Suppressor macrophage (primary cell): ENCODE measurements at places on chromosomes 1 and 21.

DNA sequence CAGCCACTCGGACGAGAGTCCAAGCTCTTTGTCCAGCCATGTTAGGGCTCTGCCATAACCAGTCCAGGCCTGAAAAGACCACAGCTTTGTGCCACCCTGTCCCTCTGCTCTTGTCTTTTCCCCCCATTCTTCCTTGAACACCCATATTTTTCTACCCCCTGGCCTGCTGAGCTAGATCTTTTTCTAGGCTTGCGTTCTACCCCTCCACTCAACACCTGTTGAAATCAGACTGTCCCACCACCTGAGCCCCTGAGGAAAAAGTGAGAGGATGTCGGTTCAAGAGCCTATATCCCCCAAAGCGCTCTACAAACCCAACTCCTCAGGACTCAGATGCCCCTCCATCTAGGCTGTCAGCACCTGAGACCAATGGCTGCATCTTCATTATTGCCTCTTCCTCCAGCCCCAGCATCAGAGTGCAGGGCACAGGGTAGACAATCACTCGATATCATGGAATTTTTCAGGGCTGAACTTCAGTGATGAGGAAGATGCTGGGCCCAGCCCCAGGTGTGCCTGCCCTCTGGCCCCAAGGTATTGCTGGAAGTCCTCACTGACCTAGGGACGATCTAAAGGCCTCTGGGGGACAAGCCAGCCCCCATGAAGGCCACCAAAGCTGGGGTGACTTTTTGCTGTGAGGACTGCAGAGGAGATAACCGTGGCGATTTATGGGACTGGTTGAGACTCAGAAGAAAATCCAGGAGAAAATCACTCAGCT, 75.3 kb downstream of the CD247 start:
- DNase-seq = no peak

- no peak for DNase-seq
Measured at GRCh38 chr21:38467911-38468310, 30.4 kb downstream of the ERG start.

DNA sequence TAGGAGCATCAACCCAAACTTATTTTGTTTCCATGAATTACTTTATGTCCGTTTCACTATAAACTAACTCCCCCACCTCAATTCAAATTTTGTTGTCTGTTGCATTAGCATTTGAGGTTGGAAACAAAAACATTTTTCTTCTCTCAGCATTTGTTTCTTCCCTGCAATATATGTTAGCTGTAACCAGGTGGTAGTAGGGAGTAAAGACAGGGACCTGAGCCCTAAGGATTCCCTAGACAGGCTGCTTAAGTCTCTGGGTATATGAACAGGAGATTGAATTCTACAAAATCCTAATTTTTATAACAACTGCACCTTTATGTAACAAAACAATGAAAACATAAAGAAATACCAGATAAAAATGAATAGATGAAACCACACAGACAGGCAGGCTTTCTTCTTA, 242.6 kb downstream of the PAPPA2 start:
- no peak for DNase-seq

DNA sequence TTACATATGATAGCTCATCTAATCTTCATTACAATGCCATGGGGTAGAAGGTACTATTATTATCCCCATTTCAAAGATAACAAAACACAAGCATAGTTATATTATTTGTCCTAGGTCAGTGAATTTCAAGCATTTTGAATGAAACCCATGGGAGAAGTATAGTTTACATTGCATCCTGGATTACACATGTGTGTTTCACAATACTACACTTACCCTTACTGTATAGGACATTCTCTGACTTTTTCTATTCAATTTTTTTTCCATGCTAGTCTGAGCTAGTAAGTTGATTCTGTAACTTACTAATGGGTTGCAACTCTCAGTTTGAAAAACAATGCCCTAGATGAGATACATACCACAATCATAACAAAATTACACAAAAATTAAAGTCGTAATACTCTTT, 8.7 kb upstream of the GPX7 start:
- DNase-seq = no peak

DNA sequence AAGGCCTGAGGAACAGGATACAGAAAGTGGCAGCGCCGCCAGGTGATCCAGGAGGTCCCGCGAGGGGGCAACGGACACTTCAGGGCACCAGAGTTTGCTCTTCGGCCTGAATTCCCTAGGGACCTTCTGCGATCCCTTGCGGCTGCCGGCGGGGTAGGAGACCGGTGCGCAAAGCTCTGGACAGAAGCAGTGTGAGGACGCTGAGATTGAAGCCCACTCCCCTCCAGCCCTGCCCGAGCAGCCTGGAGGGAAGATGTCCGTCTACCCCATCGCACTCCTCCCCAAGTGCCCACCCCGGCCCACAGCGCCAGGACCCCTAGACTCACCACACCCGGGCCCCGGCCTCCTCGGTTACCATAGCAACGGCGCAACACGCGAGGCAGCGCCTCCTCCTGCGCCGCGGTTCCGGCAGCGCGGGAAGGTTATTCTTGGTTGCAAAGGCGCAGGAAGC, at the start of gene ANKRD45:
ANKRD45 (minus strand) TSS at position 361 of the 451 bp plus-strand sequence. CDS start 10,433 bp downstream, outside the sequence.
- DNase-seq = peak; percentile 5

- DNase-seq = peak; percentile 20
Measured at GRCh38 chr1:229557913-229558414, 543 bp downstream of the ABCB10 start.

DNA sequence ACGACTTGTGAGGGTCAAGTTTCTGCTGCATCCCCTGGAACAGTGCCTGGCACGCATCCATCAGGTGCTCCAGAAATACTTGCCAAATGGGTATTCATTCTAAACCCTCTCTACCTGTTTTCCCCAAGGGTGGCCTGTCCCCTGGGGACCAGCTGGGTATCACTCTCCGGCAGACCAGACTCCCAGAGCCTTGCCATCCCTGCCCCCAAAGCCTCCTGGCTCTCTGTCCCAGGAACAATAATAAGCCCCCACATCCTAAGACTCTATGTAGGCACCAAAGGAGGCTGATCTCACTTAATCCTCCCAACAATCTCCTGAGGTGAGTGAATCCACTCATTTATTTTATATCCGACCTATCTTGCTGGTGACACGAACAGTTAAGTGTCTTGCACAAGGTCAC, 96.7 kb downstream of the MRPL37 start:
- no peak for DNase-seq

- DNase-seq = peak; percentile 10
Measured at GRCh38 chr1:54861070-54861761, 25.8 kb downstream of the DHCR24 start.

- peak; percentile 77 for DNase-seq
Measured at GRCh38 chr1:51792864-51793263, 85.7 kb downstream of the NRDC start.

- DNase-seq = peak; percentile 4
Measured at GRCh38 chr1:223363057-223363855, 720 bp downstream of the SUSD4 start.

DNA sequence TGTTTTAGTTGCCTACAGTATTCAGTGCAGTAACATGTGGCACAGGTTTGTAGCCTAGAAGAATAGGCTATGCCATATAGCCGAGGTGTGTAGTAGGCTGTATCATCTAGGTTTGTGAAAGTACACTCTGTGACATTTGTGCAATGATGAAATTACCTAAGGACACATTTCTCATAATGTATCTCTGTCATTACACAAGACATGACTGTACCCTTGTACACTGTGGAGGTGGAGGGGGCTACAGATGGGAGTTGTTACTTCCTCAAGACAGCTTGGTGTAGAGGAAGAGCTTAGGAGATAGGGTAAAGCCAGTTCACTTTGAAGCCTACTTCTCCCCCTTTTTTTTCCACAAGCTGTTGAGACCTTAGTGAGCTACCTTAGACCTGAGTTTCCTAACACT, 59.7 kb upstream of the RAVER2 start:
- peak; percentile 86 for DNase-seq

- DNase-seq = no peak
Measured at GRCh38 chr1:101175466-101175865, 61.4 kb upstream of the S1PR1 start.

GRCh38 chr1:17139637-17140036, 20.4 kb upstream of the PADI2 start:
- no peak for DNase-seq

DNA sequence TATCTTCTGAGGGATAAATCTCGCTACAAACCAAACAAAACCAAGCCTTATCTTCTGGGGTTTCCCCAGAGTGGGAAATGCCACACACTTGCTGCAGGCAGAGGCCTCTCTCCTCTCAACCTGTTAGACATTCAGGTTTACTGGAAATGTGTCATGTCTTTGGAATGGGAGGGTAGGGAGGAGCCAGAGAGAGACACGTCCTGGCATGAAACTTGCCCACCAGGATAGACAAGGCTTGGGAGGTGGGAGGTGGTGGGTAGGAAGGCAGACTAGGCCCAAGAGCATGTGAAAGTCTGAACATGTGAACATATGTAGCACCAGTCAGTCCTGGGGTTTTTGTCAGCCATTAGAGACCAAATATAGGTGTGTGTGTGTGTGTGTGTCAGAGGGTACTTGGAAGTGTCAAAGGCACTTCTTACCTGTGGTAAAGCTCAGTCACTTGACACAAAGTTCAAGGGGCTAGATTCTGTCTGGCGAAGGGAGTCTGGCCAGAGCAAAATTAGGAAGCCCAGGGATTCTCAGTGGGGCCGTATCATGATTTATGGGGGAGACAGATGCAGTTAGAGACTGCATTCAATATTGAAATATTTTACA, 32.4 kb upstream of the PIGC start:
- DNase-seq = no peak

DNA sequence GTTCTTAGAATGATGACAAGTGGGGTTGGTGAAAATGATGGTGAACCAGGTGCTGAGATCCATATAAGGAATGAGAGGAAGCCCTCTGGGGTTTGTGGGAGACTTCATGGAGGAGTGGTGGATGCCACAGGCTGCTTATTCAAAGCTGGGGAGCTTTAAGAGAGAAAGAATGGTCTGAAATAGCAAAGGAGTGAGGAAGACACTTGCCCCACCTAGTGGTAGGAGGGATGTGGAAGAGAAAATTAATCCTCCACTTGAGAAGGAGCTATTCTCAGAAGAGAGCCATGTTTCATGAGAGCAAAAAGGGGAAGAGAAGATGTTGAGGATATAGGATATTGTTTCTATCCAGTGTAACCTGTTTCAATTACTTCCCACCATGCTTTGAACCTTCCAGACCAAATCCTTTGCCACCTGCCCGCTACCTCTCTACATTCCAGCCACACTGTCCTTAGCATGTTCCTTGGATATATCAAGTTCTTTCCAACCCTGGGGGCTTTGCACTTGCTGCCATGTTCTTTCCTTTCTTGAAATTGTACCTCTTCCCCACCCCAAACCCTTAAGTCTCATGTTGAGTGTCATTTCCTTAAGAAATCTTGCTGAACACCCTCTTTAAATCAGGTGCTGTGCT, 19.6 kb upstream of the ZNF648 start:
- peak; percentile 46 for DNase-seq

DNA sequence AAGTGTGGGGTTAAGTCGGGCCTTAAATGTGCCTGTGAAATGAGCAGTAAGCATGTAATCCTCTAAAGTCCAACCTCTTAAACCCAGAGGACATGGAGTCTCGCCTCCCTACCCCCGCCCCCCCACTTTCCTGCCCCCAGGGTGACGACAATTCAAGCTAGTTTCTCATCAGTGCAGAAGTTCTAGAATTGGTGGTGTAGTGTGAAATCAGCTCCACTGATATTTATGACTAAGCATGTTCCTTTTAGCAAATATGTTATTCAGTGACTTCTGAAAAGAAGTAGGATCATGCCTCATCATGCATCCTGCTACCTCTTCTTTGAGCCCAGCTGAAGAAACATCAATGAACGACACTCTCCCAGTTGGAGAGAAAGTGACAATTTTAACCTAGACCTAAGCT, 2.6 kb upstream of the ABCB10 start:
- DNase-seq = peak; percentile 56

DNA sequence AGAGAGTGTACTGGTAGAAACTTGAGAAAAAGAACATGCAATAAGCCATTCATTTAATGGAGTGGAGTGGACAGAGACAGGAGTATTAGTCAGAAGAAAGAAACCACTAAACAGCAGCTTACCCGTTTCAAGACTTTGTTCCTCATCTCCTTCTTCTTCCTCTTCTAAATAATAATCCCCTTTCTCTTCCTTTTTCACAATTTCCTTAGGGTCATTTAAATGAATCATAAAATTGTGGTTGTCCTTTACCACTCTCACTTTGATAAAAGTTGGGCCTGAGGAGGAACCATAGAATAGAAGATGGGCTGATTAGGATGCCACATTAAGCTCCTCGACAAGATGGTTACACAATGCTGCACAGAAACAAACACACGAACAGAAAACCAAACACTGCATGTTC, 109.6 kb downstream of the WDR3 start:
- DNase-seq = peak; percentile 35

- no peak for DNase-seq
Measured at GRCh38 chr1:212353181-212353580, 61.5 kb downstream of the PACC1 start.

- DNase-seq = no peak
Measured at GRCh38 chr1:61606448-61607312, 118.3 kb downstream of the TM2D1 start.

- DNase-seq = no peak
Measured at GRCh38 chr1:247530785-247531184, 5.5 kb downstream of the OR2C3 start.

GRCh38 chr21:16084776-16085364, 355.1 kb downstream of the USP25 start:
- no peak for DNase-seq

DNA sequence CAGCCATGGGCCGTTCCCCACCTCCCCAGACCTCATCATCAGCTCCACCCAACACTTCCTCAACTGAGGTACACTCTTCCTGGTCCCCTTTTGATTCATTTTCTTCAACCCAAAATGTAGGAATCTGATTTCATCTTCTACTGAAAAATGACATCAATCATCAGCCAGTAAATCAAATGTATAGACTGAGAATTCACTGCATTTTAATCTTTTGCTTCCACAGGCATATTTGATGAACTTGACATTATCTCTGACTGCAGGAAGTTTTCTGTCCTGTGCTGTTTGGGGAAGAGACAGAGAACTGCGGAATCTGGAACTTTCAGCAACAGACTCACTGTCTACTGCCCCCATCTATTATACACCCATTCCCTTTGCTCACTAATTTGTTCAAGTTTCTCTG, 7.8 kb downstream of the PYHIN1 start:
- DNase-seq = no peak

DNA sequence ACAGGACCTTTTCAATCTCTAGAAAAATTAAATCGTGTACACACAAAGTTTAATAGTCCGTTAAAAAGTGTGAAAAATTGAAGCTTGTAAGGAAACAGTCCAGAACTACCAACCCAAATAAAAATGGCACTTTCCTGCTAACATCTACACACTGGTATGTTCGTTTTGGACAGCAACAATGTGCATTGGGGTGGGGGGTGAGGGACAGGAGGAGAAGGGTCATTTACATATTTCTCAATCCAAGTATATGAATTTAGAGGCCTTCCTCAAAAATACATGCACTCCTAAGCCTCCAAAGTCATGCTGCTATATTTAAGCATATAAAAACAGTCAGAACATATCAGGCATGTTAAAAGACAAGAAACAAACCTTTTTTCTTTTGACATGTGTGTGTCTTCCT, 2.5 kb downstream of the PPP1R15B start:
- peak; percentile 27 for DNase-seq

- peak; percentile 30 for DNase-seq
Measured at GRCh38 chr1:160789051-160789701, 6.8 kb upstream of the LY9 start.

- no peak for DNase-seq
Measured at GRCh38 chr1:9755441-9755995, 68.2 kb downstream of the CLSTN1 start.
